ENCODE measurements at places on chromosomes 11 and 22. TPM values are rescaled to one million over a fixed set of nuclear protein-coding genes. Genes with fewer than 3 reads are reported as not detected.

DNA sequence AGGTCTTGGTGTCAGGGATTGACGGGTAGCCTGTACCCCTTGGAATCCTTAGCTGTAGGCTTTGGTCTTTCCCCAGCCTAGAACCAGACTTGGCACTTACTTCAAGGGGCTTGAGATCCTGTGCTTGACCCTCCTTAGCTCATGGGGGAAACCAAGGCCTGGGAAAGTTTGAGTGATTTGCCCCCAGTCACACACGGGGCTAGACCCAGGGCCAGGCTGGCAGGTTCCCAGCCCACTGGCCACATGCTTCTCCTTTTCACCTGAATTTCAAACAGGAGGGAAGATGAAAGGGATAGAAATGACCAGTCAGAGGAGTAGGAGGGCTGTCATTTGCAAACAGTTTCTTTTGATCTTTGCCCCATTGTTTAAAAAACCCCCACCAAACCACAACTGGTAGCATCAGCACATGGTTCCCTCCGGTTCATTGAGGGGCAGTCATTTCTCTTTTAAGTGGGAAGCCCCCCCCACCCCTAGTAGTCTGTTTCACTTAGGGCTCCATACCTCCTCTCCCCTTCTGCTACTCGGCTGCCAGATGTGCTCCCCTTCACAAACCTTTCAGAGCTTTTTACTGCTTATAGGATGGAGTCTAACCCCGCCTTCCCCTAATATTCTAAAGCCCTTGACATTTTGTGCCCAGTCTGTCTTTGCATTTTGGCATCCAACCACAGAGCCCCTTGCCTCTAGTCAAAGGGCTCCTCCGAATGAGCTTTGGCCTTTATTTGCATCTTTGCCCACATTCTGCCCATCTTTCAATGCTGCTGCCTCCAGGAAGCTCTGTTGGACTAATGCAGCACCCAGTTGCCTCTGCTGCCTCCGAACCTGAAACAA, 37.6 kb downstream of the ZNRF3 start:
- H3K36me3 ChIP-seq = no peaks in the 10 kb centered on the region
- no peaks in the 10 kb centered on the region for H3K27me3 ChIP-seq
- H3K4me3 ChIP-seq = no peak overlapping the region
- peak overlapping the region; percentile 16 for H3K27ac ChIP-seq
- peaks cover 14% of the 10 kb centered on the region for H3K4me1 ChIP-seq

Gene CCND1
- total RNA-seq = 55.6 TPM

DNA sequence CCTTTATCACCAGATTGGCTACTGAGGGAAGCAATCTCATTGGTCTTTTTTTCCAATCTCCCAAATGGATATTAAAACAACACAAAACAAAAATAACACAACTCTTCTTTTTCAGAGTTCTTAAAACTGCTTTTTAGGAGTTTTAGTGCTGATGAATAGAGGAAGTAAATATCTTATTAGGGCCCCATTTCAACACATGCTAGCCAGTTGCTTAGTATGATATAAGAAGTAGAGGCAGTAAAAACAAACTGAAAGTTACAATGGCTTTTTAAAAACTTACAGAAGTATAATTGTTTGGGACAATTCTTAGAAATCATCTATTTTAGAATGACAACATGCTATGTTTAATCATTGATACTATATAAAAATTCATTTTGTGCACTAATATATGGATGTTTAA, 3.4 kb downstream of the C11orf71 start:
- H3K4me3 ChIP-seq = no peak overlapping the region
- no peak for DNase-seq
- H3K27me3 ChIP-seq = peaks cover 9% of the 10 kb centered on the region
- H3K4me1 ChIP-seq = peaks cover 12% of the 10 kb centered on the region

GRCh38 chr11:11038352-11038751, 180.5 kb upstream of the ZBED5 start:
- DNase-seq = no peak
- peaks cover 2% of the 10 kb centered on the region for H3K27me3 ChIP-seq
- no peaks in the 10 kb centered on the region for H3K36me3 ChIP-seq
- no peak overlapping the region for H3K27ac ChIP-seq

DNA sequence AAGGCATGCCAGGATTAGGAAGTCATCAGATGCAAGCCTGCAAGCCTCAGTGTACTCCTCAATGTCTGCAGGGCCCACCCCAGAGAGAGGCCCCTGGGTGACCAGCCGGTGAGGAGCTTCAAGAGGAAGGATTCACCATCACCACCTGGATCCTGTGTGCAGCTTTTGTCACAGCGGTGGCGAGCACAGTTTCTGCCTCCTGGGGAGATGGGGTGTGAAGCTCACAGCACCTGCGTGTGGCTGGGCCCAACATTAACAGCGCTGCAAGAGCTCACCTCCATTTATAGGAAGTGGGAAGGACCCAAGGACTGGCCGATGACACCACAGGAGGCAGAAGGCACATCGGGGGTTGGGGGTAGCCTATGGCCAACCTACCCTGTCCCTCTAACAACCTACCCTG, 235.3 kb downstream of the CTTN start:
- H3K4me1 ChIP-seq = peaks cover 3% of the 10 kb centered on the region
- no peaks in the 10 kb centered on the region for H3K36me3 ChIP-seq
- no peak overlapping the region for H3K27ac ChIP-seq
- H3K4me3 ChIP-seq = no peak overlapping the region
- no peak for DNase-seq
- H3K27me3 ChIP-seq = peaks cover 5% of the 10 kb centered on the region

DNA sequence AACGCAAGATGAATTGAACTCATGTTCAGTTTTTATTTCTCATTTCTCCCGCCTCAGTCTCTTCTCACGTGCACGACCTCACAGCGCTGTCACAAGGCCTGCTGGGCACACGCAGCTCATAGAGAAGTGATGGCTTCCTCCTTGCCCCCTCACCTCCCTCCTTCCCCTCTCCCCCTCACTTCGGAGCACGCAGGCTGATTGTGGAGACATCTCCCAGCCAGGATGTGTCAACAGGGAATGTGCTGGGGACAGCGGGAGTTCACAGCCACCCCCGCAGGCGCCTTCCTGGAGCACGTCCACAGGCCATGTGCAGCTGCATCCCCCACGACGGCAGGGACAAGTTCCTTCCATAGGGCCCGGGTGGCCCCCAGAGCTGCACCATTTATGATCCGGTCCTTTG, 29.1 kb upstream of the KRTAP5-6 start:
- H3K27me3 ChIP-seq = peaks cover 8% of the 10 kb centered on the region
- no peak overlapping the region for H3K27ac ChIP-seq
- peaks cover 3% of the 10 kb centered on the region for H3K4me1 ChIP-seq
- H3K4me3 ChIP-seq = no peak overlapping the region

Gene FGF19
- not detected for total RNA-seq

- H3K4me1 ChIP-seq = no peaks in the 10 kb centered on the region
- no peak for DNase-seq
- no peak overlapping the region for H3K27ac ChIP-seq
- H3K36me3 ChIP-seq = no peaks in the 10 kb centered on the region
- peaks cover 2% of the 10 kb centered on the region for H3K27me3 ChIP-seq
- no peak overlapping the region for H3K4me3 ChIP-seq
Observed at GRCh38 chr11:116467823-116468222, 305.0 kb downstream of the BUD13 start.

- H3K4me3 ChIP-seq = no peak overlapping the region
- peaks cover 4% of the 10 kb centered on the region for H3K27me3 ChIP-seq
Observed at GRCh38 chr11:47881145-47881544, 33.0 kb upstream of the NUP160 start.

Gene SGSM1
- 2.4 TPM for total RNA-seq

GRCh38 chr11:104148074-104148473, 15.9 kb downstream of the PDGFD start:
- DNase-seq = no peak
- H3K27me3 ChIP-seq = no peaks in the 10 kb centered on the region
- no peak overlapping the region for H3K27ac ChIP-seq
- peaks cover 4% of the 10 kb centered on the region for H3K36me3 ChIP-seq
- no peak overlapping the region for H3K4me3 ChIP-seq
- H3K4me1 ChIP-seq = peaks cover 11% of the 10 kb centered on the region

DNA sequence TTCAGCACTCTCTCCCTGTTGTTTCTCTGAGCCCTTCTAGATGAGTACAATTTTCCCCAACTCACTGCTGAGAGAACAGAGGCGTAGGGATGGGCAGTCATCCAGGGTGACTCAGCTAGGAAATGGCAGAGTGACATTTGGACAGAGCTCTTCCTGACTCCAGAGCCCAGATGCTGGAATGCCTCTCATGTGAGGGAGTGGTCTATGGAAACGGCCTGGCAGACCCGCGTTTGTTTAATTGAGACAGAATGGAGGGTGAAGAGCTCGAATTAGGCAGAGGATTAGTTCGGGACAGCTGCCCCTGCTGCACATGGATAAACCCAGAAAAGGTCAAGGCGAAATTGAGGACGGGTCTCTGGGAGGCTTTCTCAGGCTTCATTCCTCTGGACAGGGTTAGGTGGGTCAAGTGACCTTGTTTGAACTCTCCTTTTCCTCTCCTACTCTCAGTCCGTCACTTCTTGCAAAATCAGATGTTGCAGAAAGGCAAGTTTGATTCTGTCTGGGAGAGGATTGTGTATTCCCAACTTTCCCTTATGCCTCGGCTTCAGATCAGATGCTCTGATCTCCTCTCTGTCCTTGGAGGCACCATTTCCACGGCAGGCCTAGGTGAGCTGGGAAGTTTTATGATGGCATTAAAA, 7.6 kb upstream of the LMO2 start:
- peaks cover 22% of the 10 kb centered on the region for H3K4me1 ChIP-seq
- H3K4me3 ChIP-seq = no peak overlapping the region
- no peaks in the 10 kb centered on the region for H3K36me3 ChIP-seq
- no peaks in the 10 kb centered on the region for H3K27me3 ChIP-seq
- DNase-seq = no peak
- no peak overlapping the region for H3K27ac ChIP-seq

DNA sequence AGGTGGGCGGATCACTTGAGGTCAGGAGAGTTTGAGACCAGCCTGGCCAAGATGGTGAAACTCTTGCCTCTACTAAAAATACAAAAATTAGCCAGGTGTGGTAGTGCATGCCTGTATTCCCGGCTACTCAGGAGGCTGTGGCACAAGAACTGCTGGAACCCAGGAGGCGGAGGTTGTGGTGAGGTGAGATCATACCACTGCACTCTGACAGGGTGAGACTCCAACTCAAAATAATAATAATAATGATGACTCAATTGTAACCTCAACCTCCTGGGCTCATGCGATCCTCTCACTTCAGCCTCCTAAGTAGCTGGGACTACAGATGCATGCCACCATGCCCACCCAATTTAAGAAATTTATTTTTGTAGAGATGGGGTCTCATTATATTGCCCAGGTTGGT, 15.6 kb upstream of the CHRNA10 start:
- no peak for DNase-seq
- no peak overlapping the region for H3K27ac ChIP-seq
- H3K36me3 ChIP-seq = peaks cover 34% of the 10 kb centered on the region
- H3K27me3 ChIP-seq = peaks cover 1% of the 10 kb centered on the region
- no peak overlapping the region for H3K4me3 ChIP-seq

Gene C11orf21
- total RNA-seq = 0.13 TPM

Measured in endothelial cell (in vitro differentiated cells).